ENCODE measurements at places on chromosomes 2 and 18. TPM values are rescaled to one million over a fixed set of nuclear protein-coding genes. Genes with fewer than 3 reads are reported as not detected.

DNA sequence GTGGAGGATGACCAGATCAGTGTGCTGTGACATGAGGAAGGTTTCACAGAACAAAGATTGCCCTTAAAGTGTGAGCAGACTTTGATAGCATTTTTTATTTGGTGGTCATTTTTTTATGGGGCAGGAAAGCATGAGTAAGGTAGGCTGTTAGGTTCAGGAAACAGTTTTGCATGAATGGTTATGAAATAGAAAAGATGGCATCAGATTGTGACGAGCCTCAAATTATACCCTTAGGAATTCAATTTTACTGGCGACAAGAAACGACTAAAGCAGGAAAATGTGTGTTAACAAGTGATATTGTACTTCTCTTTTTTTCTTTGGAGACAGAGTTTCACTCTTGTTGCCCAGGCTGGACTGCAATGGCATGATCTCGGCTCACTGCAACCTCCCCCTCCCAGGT is 44.7 kb downstream of the PIK3C3 start:
- no peak for DNase-seq

DNA sequence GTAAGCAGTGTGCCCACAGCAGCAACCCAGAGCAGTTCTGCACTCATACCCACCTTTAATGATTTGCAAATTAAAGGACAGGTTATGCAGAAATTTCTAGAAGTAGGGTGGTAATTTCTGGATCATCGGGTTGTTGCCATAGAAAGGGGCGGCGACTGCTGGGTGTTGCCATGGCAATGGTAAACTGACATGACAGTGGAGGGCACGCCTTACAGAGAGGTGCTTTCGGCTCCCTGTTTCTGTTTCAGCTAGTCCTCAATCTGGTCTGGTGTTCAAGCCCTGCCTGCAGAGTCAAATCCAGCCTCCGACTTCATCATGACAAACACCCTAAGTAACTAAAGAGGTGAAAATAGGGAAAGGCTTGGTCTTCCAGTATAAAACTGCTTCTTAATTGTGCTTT is 667.7 kb downstream of the SOCS6 start:
- DNase-seq = no peak

NPC1 gene
- 78.3 TPM for total RNA-seq

COL4A3 gene
- under 0.01 TPM for total RNA-seq

GRCh38 chr2:227325839-227326195 is 766 bp downstream of the MFF start:
- peak; percentile 35 for DNase-seq

GRCh38 chr2:113251118-113251517 is 27.6 kb downstream of the PAX8 start:
- no peak for DNase-seq

- DNase-seq = peak; percentile 52
Measured at GRCh38 chr2:235325151-235325550, 168.7 kb upstream of the AGAP1 start.

DNA sequence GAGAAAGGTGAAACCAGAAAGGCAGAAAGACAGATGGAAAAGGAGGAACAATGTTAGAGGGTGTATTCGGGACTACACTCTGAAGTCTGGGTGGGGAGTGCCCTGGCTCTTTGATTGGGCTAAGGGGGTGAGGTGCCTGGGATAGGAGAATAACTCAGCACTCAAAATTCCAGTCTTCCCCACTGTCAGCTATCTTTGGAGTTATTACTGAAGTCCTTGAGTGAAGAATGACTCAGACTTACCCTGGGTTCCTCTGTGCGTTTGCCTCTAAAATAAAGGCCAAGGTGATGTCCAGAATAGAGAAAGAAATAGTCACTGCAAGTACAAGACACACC is 151.8 kb upstream of the SERPINE2 start:
- peak; percentile 20 for DNase-seq
